Fibroblast of villous mesenchyme (primary cell): ENCODE measurements at places on chromosomes 4 and X. TPM values are rescaled to one million over a fixed set of nuclear protein-coding genes. Genes with fewer than 3 reads are reported as not detected.

Gene MAGEA2
- total RNA-seq = not detected in 2 replicates

Gene GABRQ
- total RNA-seq = under 0.01 TPM in 1 of 2 replicates, not detected in the other

Gene SH3TC1
- 3.9 and 13.9 TPM in 2 replicates for total RNA-seq

Gene GUCY1A1
- total RNA-seq = 0.32 and 0.43 TPM in 2 replicates

Gene AFM
- not detected in 2 replicates for total RNA-seq

Gene GPM6B
- total RNA-seq = under 0.01 and 1.3 TPM in 2 replicates

Gene PDZD11
- 54.0 and 54.1 TPM in 2 replicates for total RNA-seq

Gene CPLX1
- not detected in 2 replicates for total RNA-seq

Gene GABRG1
- total RNA-seq = not detected in 2 replicates

Gene STPG2
- total RNA-seq = under 0.01 and 0.32 TPM in 2 replicates

Gene GAR1
- total RNA-seq = 4.5 and 5.2 TPM in 2 replicates

Gene DOCK11
- total RNA-seq = 50.1 and 54.4 TPM in 2 replicates

Gene MXRA5
- total RNA-seq = 20.7 and 45.4 TPM in 2 replicates

Gene HPF1
- 22.5 and 25.9 TPM in 2 replicates for total RNA-seq

Gene CLNK
- not detected in 2 replicates for total RNA-seq

Gene CT55
- not detected in 2 replicates for total RNA-seq

Gene SPANXC
- not detected in 2 replicates for total RNA-seq

Gene ANK2
- total RNA-seq = 15.1 and 23.2 TPM in 2 replicates

Gene SH3BGRL
- 62.2 and 74.7 TPM in 2 replicates for total RNA-seq

Gene C4orf50
- total RNA-seq = not detected in 2 replicates

Gene SLC10A7
- 11.9 and 20.3 TPM in 2 replicates for total RNA-seq

Gene CHRNA9
- under 0.01 TPM in 1 of 2 replicates, not detected in the other for total RNA-seq

Gene ZCCHC4
- total RNA-seq = 11.0 and 15.1 TPM in 2 replicates

Gene MAN2B2
- total RNA-seq = 13.9 and 14.2 TPM in 2 replicates

Gene XPNPEP2
- total RNA-seq = under 0.01 TPM in 1 of 2 replicates, not detected in the other

Gene SPIN2A
- 1.3 and 1.7 TPM in 2 replicates for total RNA-seq

Gene IL3RA
- not detected in 2 replicates for total RNA-seq

Gene ELK1
- total RNA-seq = 21.2 and 22.5 TPM in 2 replicates

Gene ITM2A
- under 0.01 TPM in 1 of 2 replicates, not detected in the other for total RNA-seq

Gene GDPD2
- total RNA-seq = not detected in 2 replicates

Gene APELA
- not detected in 2 replicates for total RNA-seq

Gene BGN
- total RNA-seq = 14.7 and 62.5 TPM in 2 replicates

Gene BTK
- not detected in 2 replicates for total RNA-seq

Gene DUSP9
- under 0.01 TPM in 1 of 2 replicates, not detected in the other for total RNA-seq

Gene SGMS2
- 135 and 186 TPM in 2 replicates for total RNA-seq

Gene FGF16
- total RNA-seq = not detected in 2 replicates

Gene GPRASP1
- 2.6 and 2.9 TPM in 2 replicates for total RNA-seq

Gene NPNT
- total RNA-seq = under 0.01 TPM in 1 of 2 replicates, not detected in the other

Gene MAGEA6
- not detected in 2 replicates for total RNA-seq

Gene AKAP14
- total RNA-seq = not detected in 2 replicates
